ENCODE measurements at places on chromosomes 16 and 17. TPM values are rescaled to one million over a fixed set of nuclear protein-coding genes. Genes with fewer than 3 reads are reported as not detected.

Gene SECTM1
- total RNA-seq, result 16.2 TPM

- no peak for DNase-seq
These were observed 254.4 kb downstream of the SLC39A11 start for GRCh38 chr17:72838068-72838467.

Gene KRTAP2-3
- not detected for total RNA-seq

DNA sequence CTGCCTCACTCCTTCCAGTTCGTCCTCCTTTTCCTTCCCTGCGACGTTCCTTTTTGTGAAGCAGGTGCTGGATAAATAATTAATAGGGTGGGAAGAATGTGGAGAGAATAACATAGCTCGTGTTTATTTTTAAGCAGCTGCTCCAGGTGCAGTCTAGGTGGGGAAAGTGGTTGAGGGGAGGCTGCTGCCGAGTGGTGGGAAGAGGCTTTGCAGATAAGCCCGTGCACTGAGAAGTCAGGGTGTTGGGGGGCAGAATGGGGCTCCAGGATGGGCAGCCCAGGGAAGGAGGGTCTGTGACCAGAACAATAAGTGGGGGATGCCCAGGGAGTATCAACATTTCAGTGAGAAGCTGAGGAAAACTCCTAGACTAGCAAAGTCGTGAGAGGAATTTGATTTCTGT lies 300.5 kb downstream of the CPPED1 start:
- no peak for DNase-seq

Measured in breast epithelium (tissue), 4 donors.